ENCODE measurements at places on chromosomes 5 and 9.

GRCh38 chr5:126948011-126948355 lies 82.4 kb downstream of the MARCHF3 start:
- no peak for DNase-seq

DNA sequence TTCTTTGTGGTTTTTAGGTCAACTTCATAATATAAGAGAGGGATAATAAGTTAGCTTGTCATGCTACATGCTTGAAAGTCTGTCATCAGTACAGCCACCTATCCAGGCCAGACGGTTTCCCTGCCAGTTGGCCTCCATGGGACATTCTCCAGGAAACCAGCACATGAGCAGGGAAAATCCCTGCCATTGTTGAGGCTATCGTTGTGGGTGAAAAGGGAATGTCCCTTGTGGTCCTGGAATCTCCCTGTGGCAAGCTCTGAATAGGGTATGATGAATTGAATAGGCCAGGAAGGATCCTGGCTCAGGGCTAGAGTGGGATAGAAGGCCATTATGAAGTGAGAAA lies 12.3 kb downstream of the F2RL1 start:
- DNase-seq, result no peak

GRCh38 chr9:92095236-92095635 lies 20.0 kb downstream of the SPTLC1 start:
- no peak for DNase-seq

- no peak for DNase-seq
Measured at GRCh38 chr5:64050296-64050695, 88.1 kb upstream of the HTR1A start.

DNA sequence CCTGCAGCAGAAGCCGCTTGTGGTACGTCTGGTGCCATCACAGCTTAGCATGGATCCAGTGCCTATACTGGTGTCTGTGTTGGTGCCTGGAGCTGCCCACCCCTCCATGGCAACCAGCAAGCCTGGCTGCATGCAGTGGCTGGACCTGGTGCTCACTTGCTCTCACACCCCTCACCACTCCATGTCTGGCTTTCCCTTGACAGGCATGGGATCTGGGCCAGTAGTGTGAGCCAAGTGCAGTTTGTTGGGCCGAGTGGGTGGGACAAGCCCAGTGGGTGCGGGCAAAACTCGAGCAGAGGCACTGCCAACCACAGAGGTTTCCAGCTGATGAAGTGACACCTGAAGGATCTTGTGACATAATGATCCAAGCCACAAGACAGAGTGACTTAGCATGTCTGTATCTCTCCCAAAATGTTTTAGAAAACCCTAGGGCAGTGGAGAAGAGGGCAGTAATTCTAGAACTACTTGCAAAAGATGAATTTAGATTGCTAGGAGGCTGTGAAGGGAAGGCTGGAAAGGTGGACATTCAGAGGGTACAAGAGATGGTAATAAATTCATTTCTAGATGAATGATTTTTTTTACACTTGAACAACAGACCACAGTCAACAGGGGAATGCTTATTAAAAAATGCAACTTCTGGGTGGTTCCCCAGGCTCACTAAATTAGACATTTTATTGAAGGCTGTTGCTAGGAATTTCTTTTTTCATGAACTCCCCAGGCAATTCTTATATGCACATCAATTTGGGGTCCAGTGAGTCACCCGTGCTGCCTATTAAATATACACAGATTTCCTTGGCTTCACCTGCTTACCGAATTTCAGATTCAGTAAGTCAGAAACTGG lies 660.3 kb downstream of the TLR4 start:
- no peak for DNase-seq

- DNase-seq, result no peak
Measured at GRCh38 chr5:149410071-149410470, 31.0 kb upstream of the IL17B start.

DNA sequence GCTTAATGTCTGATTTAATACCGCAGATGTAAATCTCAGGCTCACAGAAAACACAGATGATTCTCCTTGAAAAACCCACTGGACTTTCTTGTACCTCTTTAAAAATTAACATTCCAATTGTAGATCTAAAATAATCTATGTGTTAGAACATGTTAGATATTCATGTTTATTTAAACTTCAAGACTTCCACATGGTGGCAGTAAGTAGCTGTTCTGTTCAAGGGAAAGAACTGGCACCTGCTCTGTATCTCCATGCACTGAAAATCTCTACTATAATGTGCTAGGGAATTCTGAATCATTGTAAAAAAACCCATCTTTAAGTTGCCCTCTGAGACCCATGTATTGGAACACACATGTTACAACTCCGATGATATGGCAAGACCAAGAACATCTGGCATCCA lies 366.9 kb downstream of the DMRTA1 start:
- no peak for DNase-seq

- no peak for DNase-seq
Measured at GRCh38 chr5:104937598-104937997, 1375.0 kb upstream of the NUDT12 start.

- DNase-seq, result no peak
Measured at GRCh38 chr9:6459718-6460117, 46.7 kb downstream of the UHRF2 start.

Data from NK-92 treated with Interleukin-12 subunit alpha and Interleukin-12 subunit beta, amount 100 ng/mL, for 24 hours (cell line).